ENCODE measurements at places on chromosomes 1 and 21. TPM values are rescaled to one million over a fixed set of nuclear protein-coding genes. Genes with fewer than 3 reads are reported as not detected.

GRCh38 chr1:150931773-150932172 is 5.6 kb downstream of the SETDB1 start:
- no peak for DNase-seq

DNA sequence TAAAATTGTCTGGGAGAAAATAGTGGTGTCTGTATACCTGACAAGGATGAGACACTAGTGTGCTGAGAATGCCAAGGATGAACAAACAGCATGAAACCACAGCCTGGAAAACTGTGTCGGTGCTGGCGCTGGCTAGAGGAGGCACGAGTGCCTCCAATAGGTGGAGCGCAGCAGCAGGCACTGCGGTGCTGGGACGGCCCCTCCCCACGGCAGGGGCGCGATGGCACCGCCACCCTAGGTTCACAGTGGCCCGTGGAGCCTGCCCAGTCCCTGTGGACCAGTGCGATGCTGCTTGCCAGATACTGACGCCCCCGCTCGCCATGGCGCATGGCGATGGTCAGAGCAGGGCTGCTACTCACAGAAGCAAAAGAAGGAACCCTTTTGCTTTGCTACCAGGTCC is 6.8 kb downstream of the CFAP410 start:
- DNase-seq, result no peak

DNA sequence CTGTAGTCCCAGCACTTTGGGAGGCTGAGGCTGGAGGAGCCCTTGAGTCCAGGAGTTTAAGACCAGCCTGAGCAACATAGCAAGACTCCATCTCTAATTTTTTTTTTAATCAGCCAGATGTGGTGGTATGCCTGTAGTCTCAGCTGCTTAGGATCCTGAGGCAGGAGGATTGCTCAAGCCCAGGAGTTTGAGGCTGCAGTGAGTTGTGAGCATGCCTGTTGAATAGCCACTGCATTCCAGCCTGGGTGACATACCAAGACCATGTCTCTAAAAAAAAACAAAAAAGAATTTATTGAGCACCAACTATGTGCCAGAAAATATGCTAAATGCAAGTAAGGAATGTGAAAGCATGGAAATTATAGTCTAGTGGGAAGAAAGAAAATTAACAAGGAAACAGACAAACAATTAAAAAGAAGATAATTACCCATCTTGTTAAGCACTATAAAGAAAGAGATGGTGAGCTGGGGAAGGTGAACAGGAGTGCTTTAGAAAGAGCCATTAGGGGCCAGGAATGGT is 104.0 kb upstream of the ZNF678 start:
- no peak for DNase-seq

DNA sequence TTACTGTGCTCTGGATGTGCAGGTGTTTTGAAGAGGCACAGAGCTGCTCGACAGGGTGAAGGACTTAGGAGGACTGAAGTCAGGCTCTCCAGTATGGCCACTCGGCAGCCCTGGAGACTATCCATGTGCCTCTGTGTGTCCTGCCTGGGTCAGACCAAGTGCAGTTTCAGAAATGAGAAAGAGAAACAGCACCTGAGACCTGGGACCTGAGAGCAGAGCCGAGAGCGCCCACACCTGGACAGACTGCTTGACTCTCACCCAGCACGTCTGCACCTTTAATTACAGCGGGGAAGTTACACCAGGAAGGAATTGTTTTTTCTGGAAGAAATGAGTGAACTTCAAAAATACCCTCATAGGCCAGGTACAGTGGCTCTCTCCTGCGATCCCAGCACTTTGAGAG is 59.7 kb upstream of the COL6A1 start:
- DNase-seq, result no peak

DNA sequence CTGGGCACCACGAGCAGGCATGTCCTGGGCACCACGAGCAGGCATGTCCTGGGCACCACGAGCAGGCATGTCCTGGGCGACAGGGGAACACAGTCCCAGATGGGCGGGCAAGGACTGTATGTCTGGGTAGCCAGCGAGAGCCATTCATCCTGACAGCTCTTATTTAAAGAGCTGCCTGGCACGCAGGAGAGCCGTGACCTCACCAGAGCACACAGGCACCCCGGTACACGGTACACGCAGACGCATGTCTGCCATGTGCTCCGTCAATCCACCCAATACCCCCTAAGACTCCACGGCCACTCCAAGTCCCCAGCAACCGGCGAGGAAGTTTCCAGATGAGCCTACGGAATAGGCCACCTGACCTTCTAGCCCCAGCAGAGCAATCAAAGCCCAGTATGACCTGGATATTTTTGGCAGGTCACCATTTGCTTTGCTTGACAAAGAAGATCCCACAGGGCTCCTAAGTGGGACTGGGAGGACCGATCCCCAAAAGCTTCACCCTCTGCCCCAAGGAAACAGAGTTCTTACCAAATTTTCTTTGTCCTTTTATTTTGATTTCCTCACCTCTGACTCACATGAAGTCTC is 51.7 kb downstream of the CASZ1 start:
- DNase-seq, result no peak

GRCh38 chr1:12518931-12519692 is 98.9 kb downstream of the DHRS3 start:
- DNase-seq, result peak; percentile 71

- no peak for DNase-seq
These were observed 73.3 kb downstream of the TNFSF18 start for GRCh38 chr1:172977296-172978017.

DNA sequence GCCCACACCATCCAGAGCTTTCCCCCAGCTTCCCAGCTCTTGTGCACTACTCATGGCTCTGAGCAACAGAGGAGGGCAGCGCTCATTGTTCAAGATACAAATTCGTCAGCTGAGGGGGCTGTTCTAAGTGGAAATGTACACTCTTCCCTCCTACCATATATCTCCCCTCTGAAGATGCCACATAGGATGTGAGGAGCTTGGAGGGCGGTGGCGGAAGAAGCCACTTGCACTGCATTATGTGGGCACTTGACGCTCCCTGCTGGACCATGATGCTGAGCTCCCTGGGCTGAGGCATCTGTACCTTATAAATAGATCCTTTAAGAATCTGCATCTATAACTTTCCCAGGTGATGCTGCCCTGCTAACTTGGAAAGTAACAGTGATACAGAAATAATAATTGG is 477.6 kb upstream of the DEPDC1 start:
- DNase-seq, result no peak

- no peak for DNase-seq
These were observed 120.9 kb upstream of the COL6A1 start for GRCh38 chr21:45860493-45861155.

DNA sequence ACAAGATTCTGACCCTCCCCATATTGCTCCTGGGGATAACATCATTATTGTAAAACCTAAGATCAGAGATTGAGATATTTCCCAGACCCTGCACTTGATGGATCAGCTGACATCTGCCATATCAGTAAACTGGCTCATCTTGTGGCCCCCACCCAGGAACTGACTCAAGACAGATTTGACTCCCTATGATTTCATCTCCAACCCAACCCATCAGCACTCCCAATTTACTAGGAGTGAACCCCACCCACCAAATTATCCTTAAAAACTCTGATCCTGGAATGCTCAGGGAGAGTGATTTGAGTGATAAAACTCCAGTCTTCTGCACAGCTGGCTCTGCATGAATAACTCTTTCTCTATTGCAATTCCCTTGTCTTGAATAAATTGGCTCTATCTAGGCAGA is 6.1 kb upstream of the CLCC1 start:
- DNase-seq, result no peak

DNA sequence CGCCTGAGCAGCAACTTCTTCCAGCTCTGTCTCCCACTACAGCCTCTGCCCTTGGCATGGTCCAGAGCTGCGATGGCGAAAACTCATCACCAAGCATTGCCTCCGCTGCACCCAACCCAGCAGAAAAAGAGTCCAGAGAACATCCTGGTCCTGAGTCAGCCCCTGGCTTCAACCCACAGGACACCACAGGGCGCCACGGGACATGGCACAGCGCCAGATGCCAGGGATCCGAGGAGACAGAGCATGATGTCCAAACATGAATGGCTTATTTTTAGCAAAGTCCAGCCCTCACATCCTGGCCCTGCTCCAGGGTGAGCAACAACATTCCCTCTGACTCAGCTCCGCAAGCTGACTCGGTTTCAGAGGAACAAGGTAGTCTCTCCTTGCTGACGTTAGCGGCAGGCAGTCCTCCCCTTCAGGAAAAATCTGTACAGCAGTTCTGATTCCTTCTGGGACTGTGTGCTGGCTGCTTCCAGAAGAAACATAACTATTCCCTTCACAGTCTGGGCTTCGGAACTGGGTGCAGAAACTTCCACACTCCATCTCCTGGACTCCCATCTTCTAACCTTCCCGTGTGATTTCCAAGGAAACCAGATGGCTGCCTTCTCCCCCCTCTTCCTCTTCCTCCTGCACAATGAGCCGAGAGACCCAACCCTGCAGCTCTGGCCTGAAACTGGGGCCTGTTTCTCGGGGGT is 131.3 kb downstream of the TOMM20 start:
- DNase-seq, result peak; percentile 98

GRCh38 chr1:2864203-2864905 is 62.9 kb upstream of the TTC34 start:
- no peak for DNase-seq

GRCh38 chr21:19565587-19565986 is 1162.0 kb upstream of the TMPRSS15 start:
- DNase-seq, result no peak

The FNDC10 gene
- 2.4 TPM for total RNA-seq

The PDZK1 gene
- not detected for total RNA-seq

The SELENBP1 gene
- total RNA-seq, result 159 TPM

The TRIM67 gene
- total RNA-seq, result not detected

Measured in tibial nerve (tissue), 4 donors.